ENCODE measurements at places on chromosomes 2 and 18. TPM values are rescaled to one million over a fixed set of nuclear protein-coding genes. Genes with fewer than 3 reads are reported as not detected.

DNA sequence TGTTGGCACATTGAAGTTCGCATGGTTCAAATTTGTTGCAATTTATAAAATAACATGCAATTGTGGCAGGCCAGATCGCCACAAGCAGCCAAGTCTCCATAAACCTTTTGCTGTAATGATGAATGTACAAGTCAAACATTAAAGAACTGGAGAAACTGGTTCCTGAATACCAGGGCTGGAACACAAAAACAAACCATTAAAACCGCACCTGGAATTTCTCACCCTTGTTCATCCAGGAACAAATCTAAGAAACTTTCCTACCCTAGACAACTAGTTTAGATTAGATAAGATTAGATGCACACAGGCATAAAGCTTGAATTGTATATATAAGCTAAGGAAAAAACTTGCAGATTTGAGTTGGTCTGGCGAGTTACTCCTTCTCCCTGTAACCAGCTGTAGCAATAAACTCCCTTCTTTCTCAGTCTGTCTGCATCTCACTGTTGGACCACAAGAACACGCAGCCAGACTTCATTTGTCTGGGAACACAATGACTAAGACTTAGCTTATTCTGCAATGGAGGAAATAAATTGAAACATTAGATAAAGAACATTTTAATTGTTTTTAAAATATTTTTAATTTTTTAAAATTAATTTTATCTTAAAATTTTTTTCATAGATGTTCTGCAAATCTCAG lies 1835.5 kb upstream of the LRRTM1 start:
- no peak for DNase-seq
- no peak overlapping the region for H3K27ac ChIP-seq
- H3K4me3 ChIP-seq: no peak overlapping the region
- no peaks in the 10 kb centered on the region for H3K27me3 ChIP-seq
- no peaks in the 10 kb centered on the region for H3K36me3 ChIP-seq

GRCh38 chr2:44286884-44287638 lies 11.8 kb downstream of the SLC3A1 start:
- H3K27me3 ChIP-seq: no peaks in the 10 kb centered on the region
- no peaks in the 10 kb centered on the region for H3K4me1 ChIP-seq
- no peak overlapping the region for H3K27ac ChIP-seq
- no peak for DNase-seq
- H3K36me3 ChIP-seq: no peaks in the 10 kb centered on the region

- no peaks in the 10 kb centered on the region for H3K4me1 ChIP-seq
- H3K27me3 ChIP-seq: no peaks in the 10 kb centered on the region
- H3K27ac ChIP-seq: no peak overlapping the region
- no peak overlapping the region for H3K4me3 ChIP-seq
- no peak for DNase-seq
Measured at GRCh38 chr2:186424265-186424664, 61.8 kb upstream of the ZC3H15 start.

GRCh38 chr2:33709951-33710350 lies 110.9 kb upstream of the FAM98A start:
- H3K4me3 ChIP-seq: no peak overlapping the region
- H3K27ac ChIP-seq: no peak overlapping the region
- no peaks in the 10 kb centered on the region for H3K27me3 ChIP-seq

DNA sequence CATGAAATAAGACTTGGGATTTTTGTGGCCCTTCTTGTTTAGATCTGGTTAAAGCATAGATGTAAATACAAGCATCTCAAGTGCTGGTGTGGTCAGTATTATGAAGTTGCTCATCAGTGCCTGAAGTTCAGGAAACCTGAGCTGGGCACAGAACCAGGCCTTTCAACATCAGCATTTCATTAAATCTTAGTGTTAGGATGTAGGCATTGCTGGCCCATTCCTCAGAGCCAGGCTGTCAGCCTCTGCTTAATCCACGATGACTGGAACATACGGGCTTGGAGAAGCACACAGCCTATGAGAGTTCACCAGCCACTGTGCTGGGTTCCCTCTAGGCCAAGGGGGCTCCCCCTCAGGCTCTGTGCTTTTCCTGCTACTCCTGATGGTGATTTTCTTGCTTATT lies 270.2 kb downstream of the EN1 start:
- no peak overlapping the region for H3K27ac ChIP-seq
- H3K36me3 ChIP-seq: no peaks in the 10 kb centered on the region
- H3K4me1 ChIP-seq: no peaks in the 10 kb centered on the region
- no peaks in the 10 kb centered on the region for H3K27me3 ChIP-seq
- H3K4me3 ChIP-seq: no peak overlapping the region

DNA sequence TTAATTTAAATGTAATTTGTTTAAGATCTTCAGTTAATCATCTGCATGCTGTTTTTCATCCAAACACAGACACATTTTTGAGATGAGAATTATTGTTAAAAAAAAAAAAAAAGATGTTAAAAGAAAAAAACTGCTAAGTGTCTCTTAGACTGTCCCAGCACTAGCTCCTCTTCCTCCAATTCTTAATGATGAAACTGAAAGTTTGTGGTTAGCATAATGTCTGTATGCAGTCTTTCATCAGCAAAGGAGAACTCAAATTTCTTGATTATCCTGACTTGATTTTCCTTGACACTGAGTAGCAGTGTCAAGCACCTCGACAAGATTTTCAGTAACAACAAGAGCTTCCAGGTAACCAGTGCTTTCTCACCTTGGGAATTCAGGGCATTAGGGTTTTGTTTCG lies 274.4 kb downstream of the LRRTM1 start:
- no peaks in the 10 kb centered on the region for H3K4me1 ChIP-seq
- no peaks in the 10 kb centered on the region for H3K27me3 ChIP-seq
- no peak for DNase-seq
- H3K4me3 ChIP-seq: no peak overlapping the region
- no peak overlapping the region for H3K27ac ChIP-seq

DNA sequence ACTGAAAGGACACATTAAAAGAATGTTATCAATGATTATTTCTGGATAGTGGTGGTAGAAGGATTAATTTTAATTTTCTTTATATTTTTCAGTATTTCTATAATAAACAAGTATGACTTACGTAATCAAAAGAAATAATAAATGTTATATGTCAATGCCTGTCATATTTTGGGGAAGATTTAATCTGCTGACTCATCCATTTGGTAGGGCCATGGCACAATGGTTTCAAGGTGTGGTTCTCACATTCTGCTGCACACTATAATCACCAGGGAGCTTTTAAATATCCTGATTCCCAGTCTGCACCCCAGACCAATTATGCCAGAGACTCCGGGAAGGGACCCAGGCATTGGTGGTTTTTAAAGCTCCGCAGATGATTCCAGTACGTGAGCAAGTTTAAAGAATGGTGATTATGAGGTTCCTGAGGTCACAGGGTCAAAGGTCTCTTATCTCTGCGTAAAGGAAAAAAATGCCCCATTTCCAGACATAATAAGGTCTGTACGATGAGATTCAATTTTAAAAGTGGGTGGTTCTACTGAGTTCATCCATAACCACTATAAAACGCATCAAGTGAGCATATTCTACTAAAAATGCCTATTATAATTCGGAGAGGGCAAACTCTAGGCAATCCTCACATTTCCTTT lies 27.2 kb downstream of the WIPF1 start:
- DNase-seq: no peak
- H3K27me3 ChIP-seq: no peaks in the 10 kb centered on the region
- H3K4me3 ChIP-seq: no peak overlapping the region
- no peaks in the 10 kb centered on the region for H3K4me1 ChIP-seq
- H3K36me3 ChIP-seq: no peaks in the 10 kb centered on the region
- no peak overlapping the region for H3K27ac ChIP-seq

- peaks cover 23% of the 10 kb centered on the region for H3K36me3 ChIP-seq
- H3K4me3 ChIP-seq: no peak overlapping the region
- DNase-seq: no peak
- H3K27ac ChIP-seq: no peak overlapping the region
- H3K27me3 ChIP-seq: no peaks in the 10 kb centered on the region
Measured at GRCh38 chr2:60528281-60529020, 25.0 kb downstream of the BCL11A start.

- no peak for DNase-seq
- no peaks in the 10 kb centered on the region for H3K27me3 ChIP-seq
- H3K4me3 ChIP-seq: peak overlapping the region; percentile 89
Measured at GRCh38 chr2:128090575-128090944, 440 bp upstream of the UGGT1 start.

- no peak overlapping the region for H3K27ac ChIP-seq
- H3K4me3 ChIP-seq: no peak overlapping the region
- H3K36me3 ChIP-seq: no peaks in the 10 kb centered on the region
Measured at GRCh38 chr2:175366815-175367214, 185.3 kb upstream of the ATP5MC3 start.

GRCh38 chr2:112182581-112183034 lies 44.4 kb downstream of the FBLN7 start:
- DNase-seq: no peak
- no peak overlapping the region for H3K4me3 ChIP-seq
- no peak overlapping the region for H3K27ac ChIP-seq
- H3K36me3 ChIP-seq: no peaks in the 10 kb centered on the region
- peaks cover 4% of the 10 kb centered on the region for H3K4me1 ChIP-seq

DNA sequence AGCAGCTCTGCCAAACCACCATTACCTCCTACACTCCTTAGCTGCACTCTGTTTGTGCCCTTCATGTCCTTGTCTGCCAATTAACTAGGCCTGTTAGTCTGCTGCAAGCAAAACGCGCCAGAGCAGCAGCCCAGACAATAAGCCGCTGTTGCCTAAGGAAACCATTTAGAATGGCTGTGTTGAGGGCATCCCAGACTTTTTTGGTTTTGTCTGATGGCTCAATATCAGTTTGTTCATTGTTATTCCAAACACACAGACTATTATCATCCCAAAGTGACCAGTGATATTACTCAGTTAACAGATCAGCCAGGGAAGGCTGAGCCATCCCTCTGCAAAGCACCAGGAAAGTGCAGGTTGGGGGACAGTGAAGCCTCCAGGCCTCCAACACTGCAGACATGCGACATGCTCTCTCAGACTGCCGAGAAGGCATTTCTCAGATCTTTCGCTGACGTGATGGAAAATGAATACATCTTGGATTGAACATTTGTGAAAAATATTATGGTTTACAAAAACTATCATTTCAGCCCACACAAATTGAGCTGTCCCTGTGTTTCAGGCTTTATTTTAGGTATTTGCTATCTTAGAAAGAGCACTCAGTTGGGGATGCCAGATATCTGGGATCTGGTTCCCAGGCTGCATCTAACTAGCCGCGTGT lies 182.0 kb upstream of the HNRNPA3 start:
- H3K36me3 ChIP-seq: no peaks in the 10 kb centered on the region
- no peak for DNase-seq
- H3K4me1 ChIP-seq: no peaks in the 10 kb centered on the region
- no peak overlapping the region for H3K4me3 ChIP-seq

GRCh38 chr2:59342166-59342565 lies 1101.0 kb upstream of the FANCL start:
- H3K27ac ChIP-seq: no peak overlapping the region
- no peaks in the 10 kb centered on the region for H3K36me3 ChIP-seq
- H3K4me3 ChIP-seq: no peak overlapping the region
- 0 out of 2 replicates have a peak, but pooled peaks cover 2% of the 10 kb centered on the region for H3K4me1 ChIP-seq

DNA sequence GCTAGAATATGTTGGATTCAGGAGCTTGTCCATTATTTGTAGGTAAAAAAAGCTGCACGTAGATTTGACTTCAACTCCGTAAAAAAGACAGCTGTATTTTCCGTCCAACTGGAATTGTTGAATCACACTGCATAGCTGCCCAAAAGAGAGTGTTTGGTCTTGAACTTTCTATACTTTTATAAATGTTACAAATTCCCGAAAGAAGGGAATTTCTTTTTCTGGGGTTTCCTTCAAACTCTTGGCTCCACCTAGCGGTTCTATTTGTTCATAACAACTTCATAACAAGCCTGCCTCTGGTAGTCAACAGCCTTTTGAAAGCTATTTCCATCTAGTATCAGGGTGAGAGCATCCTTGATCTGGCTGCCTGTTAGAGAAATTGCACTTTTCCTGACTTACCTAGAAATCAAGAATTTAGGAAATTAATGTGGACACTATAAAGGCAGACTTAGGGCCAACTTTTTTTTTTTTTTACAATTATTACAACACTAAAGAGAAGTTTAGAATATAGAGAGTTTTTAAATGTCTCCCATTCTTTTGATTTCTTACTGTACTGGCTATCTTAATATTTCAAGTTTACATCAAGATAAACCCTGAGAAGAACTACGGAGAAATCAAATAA lies 48.1 kb downstream of the TMEM185B start:
- no peaks in the 10 kb centered on the region for H3K36me3 ChIP-seq
- H3K4me3 ChIP-seq: no peak overlapping the region
- no peaks in the 10 kb centered on the region for H3K27me3 ChIP-seq
- no peak overlapping the region for H3K27ac ChIP-seq
- DNase-seq: no peak
- H3K4me1 ChIP-seq: 0 out of 2 replicates have a peak, but pooled peaks cover 3% of the 10 kb centered on the region

DNA sequence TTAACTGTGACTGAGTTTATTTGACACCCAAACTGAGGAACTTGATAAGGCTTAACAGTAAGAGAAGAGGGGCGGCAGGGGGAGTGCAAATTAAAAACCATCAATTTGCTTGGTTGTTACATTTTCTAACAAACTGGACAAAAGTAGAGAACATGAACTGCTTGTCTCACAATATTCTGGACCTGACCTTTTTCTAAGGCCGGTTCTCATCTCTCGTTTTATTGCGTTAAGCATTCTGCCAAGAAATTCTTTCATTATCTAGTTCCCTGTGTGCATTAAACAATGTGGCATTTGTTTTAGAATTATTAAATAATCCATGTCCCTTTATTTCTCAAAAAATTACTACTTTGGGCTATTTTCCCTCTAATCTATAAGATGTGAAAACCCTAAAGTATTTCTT lies 565.2 kb upstream of the PKDCC start:
- no peak overlapping the region for H3K27ac ChIP-seq
- H3K4me1 ChIP-seq: no peaks in the 10 kb centered on the region
- no peaks in the 10 kb centered on the region for H3K36me3 ChIP-seq
- no peaks in the 10 kb centered on the region for H3K27me3 ChIP-seq
- no peak overlapping the region for H3K4me3 ChIP-seq

- no peaks in the 10 kb centered on the region for H3K4me1 ChIP-seq
- no peaks in the 10 kb centered on the region for H3K36me3 ChIP-seq
- DNase-seq: no peak
- no peaks in the 10 kb centered on the region for H3K27me3 ChIP-seq
Measured at GRCh38 chr2:141714496-141714895, 416.3 kb downstream of the LRP1B start.

GRCh38 chr2:49028101-49028500 lies 126.2 kb downstream of the FSHR start:
- no peak for DNase-seq
- no peak overlapping the region for H3K27ac ChIP-seq
- H3K36me3 ChIP-seq: no peaks in the 10 kb centered on the region
- H3K4me3 ChIP-seq: no peak overlapping the region
- no peaks in the 10 kb centered on the region for H3K27me3 ChIP-seq
- no peaks in the 10 kb centered on the region for H3K4me1 ChIP-seq

GRCh38 chr2:111710613-111711012 lies 173.4 kb downstream of the ANAPC1 start:
- peaks cover 11% of the 10 kb centered on the region for H3K4me1 ChIP-seq
- no peaks in the 10 kb centered on the region for H3K27me3 ChIP-seq
- H3K36me3 ChIP-seq: no peaks in the 10 kb centered on the region
- no peak overlapping the region for H3K27ac ChIP-seq
- no peak overlapping the region for H3K4me3 ChIP-seq

- H3K4me1 ChIP-seq: peaks cover 24% of the 10 kb centered on the region
- no peak for DNase-seq
- H3K36me3 ChIP-seq: no peaks in the 10 kb centered on the region
- H3K4me3 ChIP-seq: no peak overlapping the region
- H3K27ac ChIP-seq: no peak overlapping the region
- H3K27me3 ChIP-seq: no peaks in the 10 kb centered on the region
Measured at GRCh38 chr2:69210385-69210784, 176.6 kb downstream of the GFPT1 start.

- peaks cover 2% of the 10 kb centered on the region for H3K27me3 ChIP-seq
- no peak for DNase-seq
- no peak overlapping the region for H3K27ac ChIP-seq
Measured at GRCh38 chr2:148866091-148866490, 8.9 kb upstream of the KIF5C start.

The ARHGAP15 gene
- not detected for total RNA-seq

The IHH gene
- not detected for total RNA-seq

The CABYR gene
- total RNA-seq: 20.1 TPM

The C2orf66 gene
- total RNA-seq: not detected

The M1AP gene
- 4.8 TPM for total RNA-seq

The SLC8A1 gene
- 3.2 TPM for total RNA-seq

Measured in H1 (cell line).